ENCODE measurements at places on chromosomes 7 and 10.
A peak's percentile ranks its signal among the peaks of the same experiment; 100 is the strongest.

GRCh38 chr7:22697876-22698606 is 29.0 kb upstream of the IL6 start:
- peak; percentile 55 for DNase-seq

DNA sequence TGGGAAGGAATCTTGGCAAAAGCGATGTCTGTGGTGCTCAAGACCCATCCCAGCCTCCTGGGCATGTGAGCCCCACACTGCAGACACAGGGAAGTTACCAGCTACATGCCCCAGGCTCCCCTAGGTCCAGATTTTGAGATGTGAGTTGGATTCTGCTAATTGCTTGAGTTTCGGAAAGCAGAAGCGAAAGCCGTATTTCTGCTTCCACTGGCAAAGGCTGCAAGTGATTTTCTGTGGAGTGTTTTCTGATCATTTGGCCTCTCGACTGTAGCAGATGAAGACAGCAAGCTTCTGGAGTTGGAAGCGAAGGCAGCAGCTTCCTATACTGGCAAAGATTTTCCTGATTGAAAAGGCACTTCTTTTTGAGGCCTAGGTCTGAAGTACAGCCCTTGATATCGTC is 29.6 kb downstream of the ANKRD16 start:
- DNase-seq = no peak

- no peak for DNase-seq
Measured at GRCh38 chr7:19202599-19202998, 57.4 kb upstream of the FERD3L start.

- no peak for DNase-seq
Measured at GRCh38 chr7:4849390-4849789, 12.4 kb downstream of the PAPOLB start.

DNA sequence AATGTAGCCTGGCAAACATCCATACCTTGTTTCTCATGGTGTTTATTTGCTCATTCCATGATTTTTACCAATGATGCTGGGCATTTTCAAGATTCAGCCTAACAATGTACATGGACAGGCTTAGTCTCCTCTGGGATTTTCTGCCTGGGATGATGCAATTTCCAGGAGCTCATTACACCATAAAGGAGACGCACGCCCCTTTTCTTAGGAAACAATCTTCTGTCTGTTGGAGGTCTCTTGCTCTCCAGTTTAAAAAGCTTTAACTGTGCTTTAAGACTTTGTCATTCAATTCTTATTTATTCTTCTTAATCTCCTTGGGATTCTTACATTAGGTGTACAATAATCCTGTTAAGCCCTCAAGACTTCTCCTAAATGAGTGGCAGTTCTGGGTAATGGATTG is 150.3 kb upstream of the NRP1 start:
- DNase-seq = no peak

- DNase-seq = no peak
Measured at GRCh38 chr7:35259523-35259908, 5.6 kb upstream of the TBX20 start.

DNA sequence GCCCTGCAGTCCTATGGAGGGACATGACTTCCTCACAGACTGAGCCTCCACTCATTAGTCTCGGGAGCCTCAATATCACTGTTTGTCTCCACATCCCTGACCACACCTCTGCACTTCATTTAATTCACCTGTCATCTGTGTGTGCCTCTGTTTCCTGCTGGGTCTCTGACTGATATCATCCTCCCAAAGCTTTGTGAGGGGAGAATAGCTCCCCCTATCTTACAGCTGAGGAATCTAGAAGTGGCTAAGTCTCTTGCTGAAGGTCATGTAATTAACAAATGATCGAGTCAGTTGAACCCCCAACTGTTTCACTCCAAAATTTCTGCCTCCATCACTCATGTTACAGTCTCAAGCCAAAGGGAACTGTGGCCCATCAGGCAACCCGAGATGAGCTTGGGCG is 5.5 kb upstream of the CPXM2 start:
- DNase-seq = no peak

GRCh38 chr10:107914450-107915214 is 750.1 kb upstream of the SORCS1 start:
- DNase-seq = no peak

DNA sequence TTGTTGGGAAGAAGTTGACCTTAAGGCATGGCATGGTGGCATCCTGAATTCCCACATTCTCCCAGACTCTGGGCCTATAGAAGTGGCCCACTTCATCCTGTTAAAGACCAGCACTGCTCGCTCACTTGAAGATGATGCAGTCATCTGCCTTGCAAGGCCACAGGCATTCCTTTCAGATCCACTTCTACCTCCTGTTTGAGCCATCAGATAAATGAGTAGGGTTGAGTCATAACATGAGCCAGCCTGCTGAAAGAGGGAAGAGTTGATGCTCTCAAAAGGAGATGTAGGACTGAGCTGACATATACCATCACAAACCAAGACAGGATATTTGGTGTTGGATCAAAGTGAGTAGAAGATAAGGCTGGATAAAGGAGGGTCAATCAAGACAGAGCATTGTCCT is 1.5 kb upstream of the EBLN1 start:
- DNase-seq = no peak

Data from memory B cell (primary cell).